Right lung (tissue), 10 donors: ENCODE measurements at places on chromosomes 3 and 15. TPM values are rescaled to one million over a fixed set of nuclear protein-coding genes. Genes with fewer than 3 reads are reported as not detected.
A peak's percentile ranks its signal among the peaks of the same experiment; 100 is the strongest.

- peak; percentile 48 for DNase-seq
Observed at GRCh38 chr3:149808209-149808829, 4.7 kb upstream of the RNF13 start.

DNA sequence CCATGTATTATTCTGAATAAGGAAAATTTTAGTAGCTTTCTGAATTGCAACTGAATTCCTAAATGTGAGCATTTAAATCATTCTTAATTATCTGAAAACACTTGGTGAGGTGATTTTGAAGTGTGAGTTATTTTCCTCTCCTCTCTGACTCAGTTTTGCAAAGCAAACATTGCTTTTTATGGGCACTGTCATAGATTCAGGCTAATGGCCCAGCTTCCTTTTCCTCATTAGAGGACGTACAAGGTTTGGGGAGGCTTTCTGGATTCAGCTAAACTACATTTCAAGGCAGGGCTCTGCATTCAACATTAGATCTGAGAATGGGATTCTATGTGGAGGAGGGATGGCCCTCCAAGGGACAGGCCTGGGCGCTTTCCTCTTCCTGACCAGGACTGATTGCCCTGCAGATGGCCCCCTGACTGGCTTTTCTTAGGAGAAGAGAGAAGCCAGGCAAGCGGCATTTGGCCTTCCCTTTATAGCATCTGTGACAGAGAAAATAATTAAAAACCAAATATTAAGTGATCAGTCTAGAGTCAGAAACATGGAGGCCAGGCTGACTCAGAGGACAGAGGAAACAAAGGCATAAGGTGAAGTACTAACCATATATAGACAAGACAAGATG lies 53.0 kb upstream of the STXBP5L start:
- no peak for DNase-seq

DNA sequence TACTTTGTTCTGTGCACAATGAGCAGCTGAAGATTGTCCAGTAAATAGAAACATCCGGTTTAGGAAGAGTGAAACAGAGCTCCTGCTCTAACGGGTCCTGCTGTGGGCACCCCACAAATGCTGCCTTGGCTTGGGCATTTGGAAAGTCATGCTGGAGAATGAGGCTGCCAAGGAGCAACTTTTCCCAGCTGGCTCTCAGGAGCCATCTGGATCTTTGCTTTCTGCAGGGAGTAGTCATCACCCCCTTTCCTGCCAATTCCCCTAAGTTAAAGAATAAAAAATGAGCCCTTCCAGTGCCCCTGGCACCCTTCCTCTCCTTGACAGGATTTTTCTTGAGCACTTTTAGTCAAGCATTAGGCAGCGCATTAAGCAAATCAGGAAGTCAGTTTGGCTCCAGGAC lies 90.0 kb downstream of the FAM43A start:
- DNase-seq = no peak

GRCh38 chr3:187002915-187003314 lies 72.6 kb downstream of the ST6GAL1 start:
- no peak for DNase-seq

GRCh38 chr3:134472831-134473230 lies 13.0 kb downstream of the ANAPC13 start:
- no peak for DNase-seq

DNA sequence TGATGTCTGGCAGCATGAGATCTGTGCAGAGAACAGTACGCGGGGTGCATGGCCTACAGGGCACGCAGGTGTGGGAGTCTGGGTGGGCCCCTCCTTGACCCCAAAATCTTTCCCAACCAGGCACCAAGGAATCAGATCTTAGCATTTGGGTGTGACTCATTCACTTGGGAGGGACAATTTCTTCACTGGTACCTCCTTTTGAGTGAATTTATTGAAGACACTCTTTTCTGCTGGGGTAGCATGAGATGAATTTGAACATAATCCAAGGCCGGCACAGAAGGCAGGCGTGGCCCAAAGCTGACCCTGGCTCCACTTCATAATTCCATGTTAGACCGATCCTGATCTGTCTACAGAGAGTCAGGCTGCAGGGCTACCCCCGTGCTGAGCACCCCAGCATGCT lies 30.6 kb upstream of the CDV3 start:
- DNase-seq = no peak

- no peak for DNase-seq
Observed at GRCh38 chr15:34185666-34186065, 24.2 kb downstream of the KATNBL1 start.

DNA sequence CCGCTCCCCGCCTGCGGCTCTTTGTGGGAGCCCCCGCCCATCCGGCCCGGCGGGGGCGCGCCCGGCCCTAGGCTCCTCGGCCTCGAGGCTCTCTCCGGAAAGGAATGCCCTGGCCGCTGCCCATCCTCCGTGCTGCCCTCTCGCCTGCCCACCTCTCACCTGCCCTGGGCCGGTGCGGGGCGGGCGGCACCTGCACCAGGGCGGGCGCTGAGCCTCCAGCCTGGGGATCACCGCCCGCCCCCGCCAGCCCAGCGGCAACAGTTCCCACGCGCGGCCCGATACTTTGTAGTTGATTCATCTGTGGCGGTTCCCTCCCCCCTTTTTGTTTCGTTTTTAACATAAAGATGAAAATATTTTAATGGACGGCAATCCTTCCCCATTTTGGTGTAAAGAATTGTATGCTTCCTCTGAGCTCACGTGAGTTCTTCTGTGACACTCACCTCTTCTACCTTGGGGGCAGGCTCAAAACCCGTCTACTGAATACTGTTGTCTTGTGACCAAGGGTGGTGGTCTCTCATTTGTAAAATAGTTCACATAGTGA lies 1.9 kb downstream of the KLF13 start:
- no peak for DNase-seq

- no peak for DNase-seq
Observed at GRCh38 chr3:16132190-16132589, 42.3 kb upstream of the GALNT15 start.

- DNase-seq = no peak
Observed at GRCh38 chr15:64130159-64130558, 21.4 kb upstream of the SNX22 start.

- DNase-seq = no peak
Observed at GRCh38 chr3:100518983-100519382, 26.6 kb downstream of the TMEM45A start.

DNA sequence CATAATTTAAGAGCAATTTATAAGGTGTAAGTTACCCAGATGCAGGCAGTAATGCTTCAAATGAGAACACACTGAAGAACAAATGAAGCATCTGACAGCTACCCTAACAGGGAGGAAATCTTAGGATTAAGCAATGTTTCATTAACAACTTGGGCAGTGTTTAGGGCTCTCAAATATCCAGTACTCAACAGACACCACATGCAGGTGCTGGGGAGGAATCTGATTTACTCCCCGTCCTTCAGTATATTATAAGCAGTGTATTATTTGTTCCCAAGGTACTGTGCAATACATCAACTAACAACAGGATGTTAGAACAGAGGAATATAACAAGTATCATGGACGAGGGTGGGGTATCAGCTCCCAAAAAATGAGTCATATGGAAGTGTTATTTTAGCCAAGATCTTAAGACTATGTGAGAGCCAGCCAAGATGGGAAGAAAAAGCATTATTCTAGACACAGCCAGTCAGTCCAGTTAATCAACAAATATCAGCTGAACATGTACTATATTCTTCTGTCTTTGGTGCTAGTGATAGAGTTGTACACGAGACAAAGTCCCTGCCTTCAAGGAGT lies 20.4 kb downstream of the BTBD1 start:
- no peak for DNase-seq

DNA sequence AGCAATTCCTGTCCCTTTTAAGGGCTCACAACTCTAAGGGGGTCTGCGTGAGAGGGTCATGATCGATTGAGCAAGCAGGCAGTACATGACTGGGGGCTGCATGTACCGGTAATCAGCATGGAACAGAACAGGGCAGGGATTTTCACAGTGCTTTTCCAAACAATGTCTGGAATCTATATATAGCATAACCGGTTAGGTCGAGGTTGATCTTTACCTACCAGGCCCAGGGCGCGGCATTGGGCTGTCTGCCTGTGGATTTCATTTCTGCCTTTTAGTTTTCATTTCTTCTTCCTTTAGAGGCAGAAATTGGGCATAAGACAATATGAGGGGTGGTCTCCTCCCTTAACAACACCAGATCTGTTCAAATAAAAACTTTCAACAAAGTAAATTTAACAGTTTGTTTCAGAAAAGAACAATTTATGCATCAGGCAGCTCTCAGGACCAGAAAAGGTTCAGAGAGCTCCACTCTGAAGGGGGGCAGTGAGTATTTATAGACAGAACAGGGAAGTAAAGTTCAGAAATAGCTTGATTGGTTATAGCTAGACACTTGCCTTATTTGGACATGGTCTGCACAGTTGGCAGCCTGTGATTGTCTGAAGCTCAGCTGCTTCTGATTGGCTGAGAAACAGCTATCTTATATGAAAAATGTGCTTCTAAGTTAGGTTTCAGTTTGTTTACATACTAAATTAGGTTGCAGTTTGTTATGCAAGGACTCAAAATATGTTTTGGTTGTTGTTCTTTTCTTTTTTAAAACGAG lies 17.2 kb upstream of the B4GALT4 start:
- DNase-seq = peak; percentile 41

GRCh38 chr3:62942227-62942626 lies 67.0 kb upstream of the CADPS start:
- no peak for DNase-seq

GRCh38 chr15:94416820-94417219 lies 185.5 kb downstream of the MCTP2 start:
- DNase-seq = no peak

- DNase-seq = no peak
Observed at GRCh38 chr15:23734862-23735261, 47.8 kb upstream of the NDN start.

Gene CCR4
- polyA plus RNA-seq = 1.1 TPM

Gene FBXO40
- polyA plus RNA-seq = 0.06 TPM

Gene ISL2
- polyA plus RNA-seq = 0.10 TPM
